ENCODE measurements at places on chromosomes 3 and 15. TPM values are rescaled to one million over a fixed set of nuclear protein-coding genes. Genes with fewer than 3 reads are reported as not detected.

- H3K4me1 ChIP-seq = no peaks in the 10 kb centered on the region
- no peak overlapping the region for H3K4me3 ChIP-seq
- H3K36me3 ChIP-seq = no peaks in the 10 kb centered on the region
- no peaks in the 10 kb centered on the region for H3K27me3 ChIP-seq
- H3K27ac ChIP-seq = no peak overlapping the region
Observed at GRCh38 chr3:20924646-20925385, 738.8 kb upstream of the SGO1 start.

- no peak for DNase-seq
- H3K4me1 ChIP-seq = no peaks in the 10 kb centered on the region
- no peak overlapping the region for H3K4me3 ChIP-seq
- H3K27ac ChIP-seq = no peak overlapping the region
- no peaks in the 10 kb centered on the region for H3K36me3 ChIP-seq
- H3K27me3 ChIP-seq = no peaks in the 10 kb centered on the region
Observed at GRCh38 chr3:167572991-167573390, 80.8 kb downstream of the WDR49 start.

- peak; percentile 25 for DNase-seq
- no peak overlapping the region for H3K27ac ChIP-seq
- peak overlapping the region; percentile 84 for H3K4me3 ChIP-seq
- H3K4me1 ChIP-seq = no peaks in the 10 kb centered on the region
- H3K27me3 ChIP-seq = no peaks in the 10 kb centered on the region
Observed at GRCh38 chr3:66997560-66998112, 471 bp upstream of the KBTBD8 start.

CHRFAM7A gene
- 9.3 TPM for polyA plus RNA-seq

DNA sequence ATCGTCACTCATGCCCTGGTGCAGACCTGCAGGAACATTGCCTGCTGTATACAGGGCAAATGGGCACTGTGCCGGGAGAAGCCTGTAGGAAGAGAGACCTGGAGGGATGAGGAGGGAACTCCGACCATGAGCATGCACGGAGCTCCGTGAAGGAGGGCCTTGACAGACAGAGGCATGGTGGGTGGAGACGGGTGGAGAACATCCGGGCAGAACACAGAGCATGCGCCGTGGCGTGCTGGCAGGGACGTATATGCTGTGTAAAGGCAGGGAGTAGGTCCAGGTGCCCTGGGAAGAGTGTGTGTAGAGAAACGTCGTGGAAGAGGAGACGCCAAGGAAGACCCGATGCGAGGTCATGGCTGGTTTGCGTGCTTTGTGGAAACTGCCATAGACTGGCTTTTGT, 133.0 kb upstream of the FAN1 start:
- no peak overlapping the region for H3K4me3 ChIP-seq
- H3K36me3 ChIP-seq = no peaks in the 10 kb centered on the region
- DNase-seq = peak; percentile 26

GUCA1C gene
- polyA plus RNA-seq = 1.1 TPM

OR5K2 gene
- polyA plus RNA-seq = not detected

ADGRG7 gene
- polyA plus RNA-seq = not detected

LRRC28 gene
- polyA plus RNA-seq = 97.1 TPM

GATM gene
- polyA plus RNA-seq = 147 TPM

GRCh38 chr3:171790898-171791691, 19.2 kb downstream of the PLD1 start:
- DNase-seq = no peak
- H3K4me1 ChIP-seq = no peaks in the 10 kb centered on the region
- H3K36me3 ChIP-seq = no peaks in the 10 kb centered on the region
- H3K27me3 ChIP-seq = no peaks in the 10 kb centered on the region

ARRDC4 gene
- 28.3 TPM for polyA plus RNA-seq

DNA sequence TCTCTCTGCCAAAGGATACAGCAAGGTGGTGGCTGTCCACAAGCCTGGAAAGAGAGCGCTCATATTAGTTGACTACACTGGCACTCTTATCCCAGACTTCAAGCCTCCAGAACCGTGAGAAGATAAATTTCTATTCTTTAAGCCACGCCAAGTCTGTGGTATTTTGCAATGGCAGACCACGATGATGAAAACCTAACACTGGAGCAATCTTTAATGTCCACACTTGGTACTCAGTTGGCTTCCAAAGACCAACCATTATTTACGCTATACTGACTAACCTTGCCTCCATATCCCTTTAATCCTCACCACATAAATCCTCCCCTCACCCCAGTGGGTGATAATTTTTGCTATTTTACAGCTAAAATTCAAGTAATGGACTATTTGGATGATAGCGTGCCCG, 16.9 kb upstream of the LACTB start:
- no peak overlapping the region for H3K27ac ChIP-seq
- no peaks in the 10 kb centered on the region for H3K27me3 ChIP-seq
- H3K4me3 ChIP-seq = no peak overlapping the region

- no peaks in the 10 kb centered on the region for H3K36me3 ChIP-seq
- H3K4me3 ChIP-seq = peak overlapping the region; percentile 66
- peaks cover 17% of the 10 kb centered on the region for H3K4me1 ChIP-seq
- no peak for DNase-seq
- no peaks in the 10 kb centered on the region for H3K27me3 ChIP-seq
Observed at GRCh38 chr15:77070180-77070494, 772 bp downstream of the TSPAN3 start.

Data from testis (tissue), 5 donors.